ENCODE measurements at places on chromosomes 1 and 21. TPM values are rescaled to one million over a fixed set of nuclear protein-coding genes. Genes with fewer than 3 reads are reported as not detected.
A peak's percentile ranks its signal among the peaks of the same experiment; 100 is the strongest.

The SMAP2 gene
- 44.3 TPM for polyA plus RNA-seq

The ADGRL4 gene
- polyA plus RNA-seq, result 17.2 TPM

The RAVER2 gene
- 3.6 TPM for polyA plus RNA-seq

DNA sequence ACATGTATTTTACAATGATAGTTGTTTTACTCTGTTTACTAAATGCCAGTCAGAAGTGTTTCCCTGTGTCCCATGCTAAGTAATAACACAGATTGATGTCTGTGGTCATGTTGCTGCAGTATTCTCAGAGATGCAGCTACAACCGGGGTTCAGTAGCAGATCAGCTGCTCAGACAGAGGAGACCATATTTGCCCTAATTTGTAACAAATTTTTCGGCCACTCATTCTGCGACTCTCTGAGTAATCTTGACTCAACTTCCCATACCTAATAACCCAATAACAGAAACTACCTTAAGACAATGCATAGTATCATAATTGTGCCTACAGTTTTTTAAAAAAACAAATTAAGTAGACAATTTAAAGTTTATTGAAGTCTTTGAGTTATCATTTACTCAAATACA lies 32.6 kb downstream of the NIBAN1 start:
- DNase-seq, result no peak

- DNase-seq, result no peak
Measured at GRCh38 chr1:169124459-169124858, 18.0 kb downstream of the ATP1B1 start.

DNA sequence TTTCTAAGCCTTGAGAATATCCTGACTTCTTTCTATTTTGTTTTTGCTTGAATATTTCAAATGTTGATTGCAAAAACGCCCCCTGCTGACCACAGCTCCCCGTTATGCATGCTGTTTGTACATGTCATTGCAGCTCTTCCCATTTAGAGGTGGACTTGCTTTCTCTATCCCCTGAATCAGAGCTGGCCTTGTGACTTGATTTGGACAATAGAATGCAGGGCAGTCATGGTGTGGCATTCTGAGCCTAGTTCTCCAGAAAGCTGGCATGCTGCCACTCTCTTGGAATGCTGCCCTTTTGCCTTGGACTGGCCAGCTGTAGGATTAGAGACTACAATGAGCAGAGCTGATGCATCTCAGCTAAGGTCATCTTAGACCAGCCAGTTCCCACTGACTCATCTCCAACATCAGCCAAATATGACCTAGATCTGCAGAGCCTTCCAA lies 1561.5 kb downstream of the MRPL39 start:
- DNase-seq, result peak; percentile 85

- no peak for DNase-seq
Measured at GRCh38 chr1:58618303-58618702, 41.3 kb upstream of the TACSTD2 start.

Data from testis (tissue), 5 donors.